ENCODE measurements at places on chromosomes 7 and 10.
A peak's percentile ranks its signal among the peaks of the same experiment; 100 is the strongest.

DNA sequence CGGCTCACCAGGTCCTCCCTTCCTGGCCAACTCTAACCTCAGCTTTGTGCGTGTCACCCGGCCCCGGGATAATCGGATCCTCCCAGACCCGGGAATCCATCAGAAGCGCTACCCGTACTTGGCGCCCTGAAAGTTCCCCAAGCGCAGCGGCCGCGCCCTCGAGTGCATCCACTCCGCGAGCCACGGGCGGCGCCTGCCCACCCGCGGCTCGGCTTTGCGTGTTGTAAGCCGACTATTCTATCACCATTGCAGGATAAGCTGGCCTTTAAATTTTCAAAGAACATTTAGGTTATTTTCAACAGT, 35.7 kb upstream of the EBLN1 start:
- peak; percentile 8 for DNase-seq

DNA sequence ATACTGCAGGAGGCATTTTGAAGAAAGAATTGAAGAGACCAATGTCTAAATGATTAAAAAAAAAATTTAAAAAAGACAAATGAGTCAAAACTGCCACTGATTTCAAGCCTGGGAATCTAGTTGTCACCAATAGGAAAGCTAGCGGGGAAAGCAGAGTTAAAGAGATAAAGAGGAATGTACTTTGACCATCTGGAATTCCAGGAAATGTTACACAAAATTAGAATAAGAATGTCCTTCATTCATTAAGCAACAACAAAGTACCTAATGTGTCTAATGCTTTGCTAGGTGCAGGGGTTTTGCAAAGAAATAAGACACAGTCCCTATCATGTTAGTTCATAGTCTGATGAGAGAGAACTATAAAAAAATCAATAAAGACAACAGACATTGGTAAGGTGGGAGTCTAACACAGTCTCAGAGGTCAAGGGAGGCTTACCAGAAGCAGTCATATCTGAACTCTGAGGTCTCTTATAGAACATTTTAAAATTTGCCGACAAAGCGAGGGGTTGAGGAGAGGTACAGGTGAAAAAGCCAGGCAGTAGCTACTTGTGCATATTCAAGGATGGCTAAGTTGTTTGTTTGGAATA, 8.8 kb upstream of the TYSND1 start:
- DNase-seq: no peak

GRCh38 chr10:79342811-79343561, 4.3 kb upstream of the PPIF start:
- DNase-seq: no peak

DNA sequence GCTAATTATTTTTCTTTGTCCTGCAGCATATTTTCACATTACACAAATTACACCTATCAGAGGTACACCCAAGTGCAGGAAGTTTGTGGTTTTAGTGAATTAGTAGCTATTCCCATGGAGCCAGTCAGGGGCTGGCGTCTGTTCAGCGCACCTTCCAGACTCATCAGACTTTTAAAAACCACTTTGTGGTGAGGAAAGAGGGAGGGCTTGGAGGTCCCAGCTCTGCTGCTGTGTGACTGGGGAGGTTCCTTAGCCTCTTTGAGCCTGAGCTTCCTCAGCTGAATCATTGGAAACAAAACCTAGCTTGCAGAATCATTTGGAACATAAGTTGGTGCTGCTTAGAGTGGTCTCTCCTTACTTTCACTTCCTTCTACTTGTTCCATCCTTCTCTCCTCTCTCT, 175.4 kb downstream of the SORCS3 start:
- no peak for DNase-seq

GRCh38 chr10:84233940-84234339, 7.4 kb downstream of the LRIT1 start:
- DNase-seq: no peak

DNA sequence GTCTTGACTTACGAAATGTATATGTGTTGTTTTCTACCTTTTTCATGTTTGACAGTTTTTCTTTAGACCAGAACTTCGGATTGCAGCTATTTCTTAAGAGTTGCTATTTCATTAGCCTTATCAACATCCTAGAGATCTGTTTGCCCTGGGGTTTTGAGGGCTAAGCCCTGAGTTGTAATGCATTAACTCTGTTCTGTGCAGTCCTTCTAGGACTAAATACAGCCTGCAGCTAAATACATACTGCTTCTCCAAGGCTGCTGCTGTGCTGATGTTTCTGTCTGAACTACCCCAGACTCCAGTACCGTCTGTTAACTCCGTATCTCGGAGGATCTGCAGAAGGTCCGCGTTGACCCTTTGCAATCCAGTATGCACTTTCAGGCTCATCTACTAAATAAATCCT, 26.5 kb downstream of the KIAA1217 start:
- DNase-seq: no peak

DNA sequence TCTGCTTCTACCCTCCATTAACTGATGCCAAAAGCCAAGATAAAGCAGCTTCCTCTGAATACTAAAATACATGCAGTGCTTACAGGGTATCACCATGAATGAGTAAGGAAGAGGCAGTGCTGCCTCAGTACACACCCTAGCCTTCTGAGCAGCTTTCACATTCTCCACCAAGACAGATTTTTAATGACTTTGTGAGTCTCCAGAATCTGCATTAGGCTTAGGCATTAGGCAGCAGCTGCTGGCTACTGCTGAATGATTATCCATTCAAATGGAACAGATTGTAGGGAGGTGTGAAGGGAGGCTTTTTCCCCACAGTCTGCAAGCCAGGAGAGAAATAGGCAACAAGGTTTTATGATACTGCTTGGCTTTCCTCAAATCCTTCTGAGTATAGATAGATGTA, 1226.7 kb upstream of the LRRN3 start:
- DNase-seq: no peak

DNA sequence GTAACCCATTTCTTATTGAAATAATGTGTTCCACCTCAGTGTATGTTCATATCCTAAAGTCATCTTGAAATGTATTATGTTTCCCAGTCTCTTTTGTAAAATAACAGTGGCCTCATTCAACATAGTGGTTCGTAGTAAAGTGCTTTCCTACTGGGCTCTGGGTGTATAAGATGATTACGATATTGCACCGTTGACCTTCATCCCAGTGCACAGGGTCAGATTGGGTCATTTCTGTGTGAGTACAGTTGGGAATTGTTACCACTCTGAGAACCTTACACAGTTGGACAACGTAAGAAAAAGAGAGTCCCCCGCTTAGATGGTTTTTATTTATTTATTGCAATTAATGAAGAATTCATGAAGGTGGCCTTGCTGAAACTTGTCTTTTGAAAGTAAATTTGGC, 135.6 kb downstream of the CHN2 start:
- no peak for DNase-seq

- DNase-seq: no peak
Measured at GRCh38 chr10:14549496-14549895, 218.8 kb upstream of the FRMD4A start.

- no peak for DNase-seq
Measured at GRCh38 chr7:3120513-3120912, 76.8 kb upstream of the CARD11 start.

- DNase-seq: no peak
Measured at GRCh38 chr10:53079283-53079682, 306.7 kb upstream of the MBL2 start.

DNA sequence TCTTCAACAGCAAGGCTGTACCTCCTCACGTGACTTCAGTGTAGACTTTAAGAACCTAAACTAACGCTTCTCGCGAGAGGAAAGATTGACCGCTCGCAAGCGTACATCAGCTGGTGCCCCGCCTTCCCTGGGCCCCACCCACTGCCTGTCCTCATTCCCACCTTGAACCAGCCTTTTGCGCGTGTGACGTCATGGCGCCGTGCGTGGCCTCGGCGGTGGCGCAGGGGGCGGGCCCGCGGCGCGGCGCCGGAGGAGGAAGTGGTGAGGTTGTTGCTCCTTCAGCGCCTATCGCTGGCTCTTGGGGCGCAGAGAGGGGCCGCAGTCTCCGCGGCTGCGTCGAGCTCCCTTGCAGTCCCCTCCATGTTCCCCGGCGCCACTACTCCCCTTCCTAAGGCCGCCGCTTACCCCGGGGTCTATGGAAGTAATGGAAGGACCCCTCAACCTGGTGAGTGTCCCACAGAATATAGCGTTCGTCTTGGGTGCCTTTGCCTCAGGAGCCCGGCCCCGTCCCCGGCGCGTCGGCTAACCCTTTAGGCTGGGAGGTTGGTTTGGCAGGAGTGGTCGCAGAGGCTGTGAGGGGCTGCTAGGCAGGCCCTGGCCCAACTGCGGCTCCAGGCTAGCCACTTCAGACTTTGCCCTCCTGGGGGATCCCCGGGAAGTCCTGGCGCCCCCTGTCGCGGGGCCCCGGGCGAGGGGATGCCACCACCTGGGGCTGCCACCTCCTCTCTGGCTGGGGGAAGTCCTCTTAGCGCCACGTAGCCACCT, at the start of gene NRBF2:
Gene NRBF2 (plus strand): TSS at position 273 of the 765 bp plus-strand sequence. CDS start 143 bp downstream, at position 416.
- peak; percentile 94 for DNase-seq

DNA sequence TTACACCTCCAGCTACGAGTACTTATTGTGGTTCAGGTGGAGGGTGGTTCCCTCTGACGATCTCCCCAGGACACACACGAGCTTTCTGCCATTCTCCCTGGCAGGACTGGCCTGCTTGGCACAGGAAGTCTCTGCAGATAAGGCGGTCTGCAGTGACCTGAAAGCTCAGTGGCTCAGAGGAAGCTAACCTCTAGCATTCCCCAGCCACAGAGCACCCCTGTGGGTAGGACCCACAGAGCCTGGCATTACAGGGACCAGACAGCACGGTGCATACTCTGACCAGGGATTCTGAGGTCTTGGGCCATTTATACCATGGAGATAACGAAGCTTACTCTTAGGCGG, 1.9 kb upstream of the GPR146 start:
- DNase-seq: no peak

- DNase-seq: no peak
Measured at GRCh38 chr7:123155571-123155970, 44.2 kb downstream of the SLC13A1 start.

DNA sequence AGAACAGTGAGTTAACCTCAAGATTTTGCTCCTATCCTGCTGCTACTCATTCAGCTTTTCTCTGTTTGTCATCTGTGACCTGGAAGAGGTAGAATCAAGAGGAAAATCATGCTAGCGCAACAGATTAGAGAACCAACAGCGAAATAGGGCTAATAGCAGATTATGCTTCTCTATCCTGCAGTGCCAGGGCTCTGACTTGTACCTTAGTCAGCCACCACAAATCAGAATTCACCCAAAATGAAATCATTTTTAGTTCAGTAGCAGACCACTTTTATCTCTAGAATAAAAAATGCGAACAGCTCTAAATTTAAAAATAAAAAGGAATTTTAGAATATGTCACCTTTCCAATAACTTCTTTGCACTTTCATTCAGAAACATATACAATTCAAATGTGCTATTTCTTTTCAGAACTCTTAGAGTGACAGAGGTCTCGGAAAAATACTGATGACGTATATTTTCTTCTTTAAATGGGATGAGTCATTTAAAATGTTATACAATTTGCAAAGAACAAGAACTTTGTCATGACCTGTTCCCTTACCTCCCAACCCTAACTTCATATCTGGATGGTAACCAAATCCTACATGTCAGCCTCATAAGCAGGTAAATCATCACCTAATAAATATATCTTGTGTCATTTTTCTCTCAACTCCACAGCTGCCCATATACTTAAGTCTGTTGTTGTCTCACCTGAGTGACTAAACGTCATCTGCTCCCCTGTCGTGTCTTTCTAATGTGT, 896.4 kb downstream of the PCDH15 start:
- no peak for DNase-seq

- no peak for DNase-seq
Measured at GRCh38 chr10:76558996-76559891, 1078.4 kb downstream of the KCNMA1 start.

GRCh38 chr7:91319351-91319750, 55.1 kb downstream of the FZD1 start:
- DNase-seq: no peak

DNA sequence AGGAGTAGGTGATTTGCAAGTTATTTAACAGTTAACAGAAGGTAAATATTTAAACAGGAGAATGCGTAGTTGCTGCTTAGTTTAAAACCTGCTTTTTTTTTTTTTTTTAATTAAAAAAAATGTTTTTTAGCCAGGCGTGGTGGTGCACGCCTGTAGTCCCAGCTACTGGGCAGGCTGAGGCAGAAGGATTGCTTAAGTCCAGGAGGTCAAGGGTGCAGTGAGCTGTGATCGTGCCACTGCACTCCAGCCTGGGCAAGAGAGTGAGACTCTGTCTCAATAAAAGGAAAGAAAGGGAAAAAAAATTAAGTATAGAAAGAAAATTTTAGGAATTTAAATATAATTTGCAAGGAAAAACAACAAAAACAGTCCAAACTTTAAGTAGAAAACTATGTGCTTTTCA, 71.6 kb downstream of the BTRC start:
- DNase-seq: no peak

DNA sequence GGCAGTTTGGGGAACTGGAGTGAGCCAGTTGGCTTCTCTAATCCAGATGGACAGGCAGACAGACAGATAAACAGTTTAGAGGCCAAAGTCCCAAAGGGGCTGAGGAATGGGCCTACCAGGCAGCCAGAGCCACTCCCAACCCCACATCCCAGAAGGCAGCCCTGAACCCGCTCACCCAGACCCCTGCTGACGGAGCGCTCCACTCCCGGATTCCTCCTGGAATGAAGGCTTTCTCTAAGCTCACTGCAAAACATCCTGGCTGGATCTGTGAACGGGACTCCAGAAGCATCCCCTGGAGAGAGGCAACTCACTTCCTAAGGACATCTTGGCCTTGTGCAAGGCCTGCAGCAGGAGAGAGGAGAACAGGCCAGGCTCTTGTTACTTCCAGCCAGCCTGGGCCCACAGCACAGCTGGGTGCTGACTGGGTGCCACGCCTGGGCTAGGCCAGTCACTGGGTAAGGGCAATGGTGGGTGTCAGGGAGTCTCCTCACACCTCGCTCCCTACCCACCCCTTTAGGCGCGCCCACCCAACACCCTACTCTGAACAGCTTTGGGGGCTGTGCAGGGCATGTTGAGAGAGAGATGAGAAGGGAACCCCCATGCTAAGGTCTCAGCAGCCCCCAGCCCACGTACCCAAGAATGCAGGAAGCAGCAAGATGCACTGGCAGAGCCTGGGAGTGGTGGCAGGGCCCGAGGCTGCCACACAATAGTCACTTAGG, 168.6 kb upstream of the ZMIZ1 start:
- no peak for DNase-seq

DNA sequence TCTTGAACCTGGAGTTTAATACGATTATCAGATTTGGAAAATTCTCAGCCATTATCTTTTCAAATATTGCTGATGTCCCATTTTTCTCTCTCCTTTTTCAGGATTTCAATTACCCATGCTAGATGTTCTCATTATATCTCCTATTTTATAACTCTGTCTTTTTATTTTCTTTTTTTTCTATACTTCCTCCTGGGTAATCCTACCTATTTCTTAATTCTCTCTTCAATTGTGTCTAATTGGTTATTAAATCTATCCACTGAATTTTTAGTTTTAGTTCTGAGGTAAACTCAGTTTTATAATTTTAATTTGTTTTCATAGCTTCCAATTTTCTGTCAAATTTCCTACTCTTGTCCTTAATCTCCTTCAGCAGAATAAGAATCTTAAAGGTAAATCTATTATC, 15.6 kb downstream of the STEAP1 start:
- DNase-seq: no peak

GRCh38 chr10:13613519-13613918, 26.8 kb downstream of the PRPF18 start:
- DNase-seq: no peak
